ENCODE measurements at places on chromosomes 7 and 10. TPM values are rescaled to one million over a fixed set of nuclear protein-coding genes. Genes with fewer than 3 reads are reported as not detected.

The AMPH gene
- total RNA-seq: 3.5 TPM

DNA sequence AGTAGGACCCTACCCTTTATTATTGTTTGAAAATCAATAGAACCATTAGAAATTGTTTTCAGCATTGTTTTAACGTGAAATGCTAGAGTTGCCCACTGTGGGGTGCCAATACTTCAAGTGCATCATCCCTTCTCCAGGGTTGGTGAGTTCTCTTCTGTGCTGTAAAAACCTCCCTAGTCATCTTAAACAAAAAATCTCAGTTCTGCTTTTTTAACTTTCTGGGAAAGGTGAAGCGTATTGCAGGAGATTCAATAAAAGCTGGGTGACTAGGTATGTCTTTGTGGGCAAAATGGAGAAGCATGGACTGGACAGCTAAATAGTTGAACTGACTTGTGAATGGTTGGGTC is 699.1 kb downstream of the SUGCT start:
- DNase-seq: no peak

DNA sequence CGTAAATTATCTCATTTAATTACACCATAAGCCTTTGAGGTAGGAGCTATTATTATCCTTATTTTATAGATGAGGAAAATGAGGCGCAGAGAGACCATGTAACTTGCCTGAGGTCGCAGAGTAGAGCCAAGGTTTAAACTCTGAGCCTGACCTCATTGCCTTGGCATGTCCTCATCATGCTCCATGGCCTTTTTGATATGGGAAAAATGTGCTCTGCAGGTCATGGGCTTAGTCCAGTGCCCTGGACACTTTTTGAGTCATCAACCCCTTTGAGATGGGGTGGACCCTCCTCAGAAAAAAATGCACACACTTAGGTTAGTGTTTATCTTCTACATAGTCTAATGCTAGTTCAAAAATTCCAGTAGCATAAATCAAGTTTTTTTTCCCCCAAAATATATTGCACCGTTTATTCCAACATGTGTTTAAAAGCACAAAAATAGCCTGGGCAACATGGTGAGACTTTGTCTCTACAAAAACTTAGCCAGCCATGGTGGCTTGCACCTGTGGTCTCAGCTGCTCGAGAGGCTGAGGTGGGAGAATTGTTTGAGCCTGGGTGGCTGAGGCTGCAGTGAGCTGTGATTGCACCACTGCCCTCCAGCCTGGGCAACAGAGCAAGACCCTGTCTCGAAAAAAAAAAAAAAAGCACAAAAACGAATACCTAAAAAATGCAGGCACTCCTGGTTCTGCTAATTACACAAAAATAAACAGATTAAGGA is 28.6 kb upstream of the TMEM178B start:
- no peak for DNase-seq

DNA sequence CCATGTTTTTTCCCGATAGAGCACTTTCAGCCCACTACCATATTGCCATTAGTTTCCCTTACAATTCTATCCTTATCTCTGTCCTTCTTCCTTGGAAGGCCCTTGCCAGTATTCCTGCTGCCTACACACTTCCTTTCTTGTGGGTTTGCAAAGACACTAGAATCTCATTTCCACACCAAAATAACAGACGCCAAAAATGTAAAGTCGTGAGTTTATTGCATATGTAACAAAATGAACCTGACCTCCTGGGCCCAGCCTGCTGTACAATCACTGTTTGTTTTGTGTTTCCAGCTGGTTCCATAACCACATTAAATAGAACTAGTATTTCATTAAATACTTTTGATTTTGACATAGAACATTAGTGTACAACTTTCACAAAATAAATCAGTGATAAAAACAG is 116.7 kb downstream of the SMURF1 start:
- DNase-seq: no peak

DNA sequence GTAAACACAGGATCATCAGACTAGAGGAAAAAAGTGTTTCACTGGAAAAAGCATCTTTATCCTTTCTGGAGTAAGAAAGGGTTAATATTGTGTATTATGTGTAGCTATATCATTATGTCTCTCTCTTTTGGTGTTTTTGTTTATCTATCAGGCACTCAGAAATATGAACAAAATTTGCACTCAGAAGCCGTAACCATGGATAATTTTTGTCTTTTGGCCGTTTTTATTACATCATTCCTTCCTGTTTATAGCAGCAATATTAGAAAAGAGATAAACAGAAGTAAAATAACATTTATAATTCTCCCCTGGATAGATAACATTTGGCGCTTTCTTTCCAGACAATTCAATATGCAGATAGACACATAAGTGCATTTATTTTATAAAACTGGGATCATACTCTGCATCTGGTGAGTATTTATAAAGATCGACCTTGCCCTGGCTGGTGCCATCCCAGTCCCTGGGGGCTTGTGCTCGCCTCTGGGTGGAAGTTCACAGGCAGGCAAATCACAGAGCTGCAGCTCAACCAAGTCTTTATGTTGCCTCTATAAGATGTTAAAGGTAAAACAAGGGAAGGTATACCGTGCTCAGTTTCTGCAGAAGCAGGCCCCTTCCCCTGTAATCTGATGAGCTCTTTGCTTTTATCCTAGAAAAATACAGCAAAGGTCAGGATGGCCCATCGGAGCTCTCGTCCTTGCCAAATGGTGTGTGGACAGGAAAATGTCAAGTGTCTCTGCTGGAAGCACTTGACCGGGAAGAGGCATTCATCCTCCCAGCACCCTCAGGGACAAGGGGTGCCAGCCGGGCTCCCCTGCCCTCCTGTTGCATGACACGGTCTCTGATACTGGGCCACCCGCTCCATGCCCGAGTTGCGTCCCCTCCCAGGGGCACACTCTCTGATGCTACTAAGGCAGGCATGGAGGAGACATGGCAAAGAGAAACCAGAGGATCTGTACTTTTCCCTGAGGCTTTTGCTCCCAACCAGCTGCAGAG is 43.9 kb downstream of the PYROXD2 start:
- DNase-seq: no peak
